Myometrial cell (primary cell): ENCODE measurements at places on chromosomes 12 and 14. TPM values are rescaled to one million over a fixed set of nuclear protein-coding genes. Genes with fewer than 3 reads are reported as not detected.

The TRPV4 gene
- 2.5 and 2.6 TPM in 2 replicates for total RNA-seq

The RERGL gene
- not detected in 2 replicates for total RNA-seq

The IFI27 gene
- total RNA-seq, result 0.58 and 1.4 TPM in 2 replicates

The TMEM132D gene
- total RNA-seq, result not detected in 2 replicates

The GZMH gene
- total RNA-seq, result not detected in 2 replicates

The TCL1B gene
- not detected in 2 replicates for total RNA-seq
